Activated CD4-positive, alpha-beta T cell treated with anti-CD3 and anti-CD28 coated beads for 36 hours (primary cell): ENCODE measurements at places on chromosomes 4 and X. TPM values are rescaled to one million over a fixed set of nuclear protein-coding genes. Genes with fewer than 3 reads are reported as not detected.

Gene CACNA1F
- total RNA-seq = 0.65 TPM

Gene CNGA1
- 0.30 TPM for total RNA-seq

Gene CENPI
- total RNA-seq = 19.6 TPM

Gene XAGE1A
- not detected for total RNA-seq

Gene OTC
- not detected for total RNA-seq

Gene PLAC8
- 72.3 TPM for total RNA-seq

Gene PPEF2
- 0.14 TPM for total RNA-seq

Gene SSX1
- not detected for total RNA-seq

Gene LSM6
- 64.9 TPM for total RNA-seq

Gene ATOH1
- not detected for total RNA-seq
